ENCODE measurements at places on chromosomes 3 and 15.

- no peak for DNase-seq
These were observed 18.1 kb downstream of the PLA2G4B start for GRCh38 chr15:41856716-41857115.

DNA sequence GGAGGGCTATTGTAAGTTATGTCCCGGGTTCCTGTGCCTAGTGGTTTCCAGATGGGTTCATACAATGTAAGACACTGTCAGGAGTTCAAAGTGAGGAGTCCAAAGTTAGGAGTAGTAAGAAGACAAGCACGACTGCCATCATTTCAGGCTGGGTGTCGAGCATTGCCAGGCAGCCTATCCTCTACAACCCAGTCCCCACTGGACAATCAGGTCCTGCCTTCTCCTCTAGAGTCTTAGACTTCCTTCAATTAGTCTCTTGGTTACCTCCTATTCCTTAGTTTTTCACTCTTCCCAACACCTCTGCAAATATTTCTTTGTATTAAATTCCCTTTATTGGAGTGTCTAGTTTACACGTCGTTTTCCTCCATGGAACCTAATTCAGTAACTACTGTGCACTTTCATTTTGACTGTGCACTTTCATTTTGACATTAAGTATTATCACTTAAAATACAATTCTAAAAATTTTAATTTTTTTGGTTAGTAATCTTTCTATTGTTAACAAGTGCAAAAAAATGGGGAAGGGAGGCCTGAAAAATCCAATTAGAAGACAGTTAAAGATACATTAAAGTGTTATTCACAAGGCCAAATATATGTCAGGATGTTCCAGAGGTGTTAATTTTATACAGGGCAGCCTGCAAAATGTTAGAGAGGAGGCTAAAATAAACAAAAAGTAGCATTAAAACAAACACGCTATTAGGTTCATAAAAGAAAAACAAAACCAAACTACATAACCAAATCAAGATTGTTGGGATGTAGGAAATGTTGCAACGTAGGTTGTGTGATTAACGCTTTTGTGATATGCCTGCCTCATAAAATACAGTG lies 155.3 kb downstream of the TBL1XR1 start:
- no peak for DNase-seq

- DNase-seq = no peak
These were observed 63.7 kb downstream of the DNAJB8 start for GRCh38 chr3:128402998-128403397.

DNA sequence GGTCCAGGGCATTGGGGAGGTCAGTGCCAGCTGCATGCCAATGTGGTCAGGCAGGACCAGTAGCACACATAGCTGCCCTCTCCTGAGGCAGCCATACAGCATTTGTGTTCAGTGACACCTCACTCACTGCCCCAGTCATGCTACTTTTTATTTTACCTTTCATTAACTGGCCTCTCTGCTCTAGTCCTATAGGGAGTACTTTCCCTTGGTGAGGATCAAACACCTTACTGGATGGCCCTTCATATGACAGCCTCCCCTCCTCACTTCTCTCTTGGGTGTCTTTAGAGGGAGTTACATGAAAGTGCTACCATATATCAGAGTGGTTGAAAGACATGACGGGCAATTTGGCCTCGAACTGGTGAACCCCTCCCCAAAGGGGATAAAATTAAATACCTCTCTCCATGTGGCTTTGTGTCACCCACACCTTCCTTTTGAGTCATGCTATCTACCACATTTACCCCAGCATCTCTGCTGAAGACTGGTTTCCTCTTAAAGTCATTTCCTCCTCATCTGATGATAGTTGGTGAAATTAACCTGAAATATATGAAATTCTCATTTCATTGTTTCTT lies 17.6 kb downstream of the RLBP1 start:
- no peak for DNase-seq

- DNase-seq = no peak
These were observed 634.8 kb upstream of the BCHE start for GRCh38 chr3:166472015-166472414.

DNA sequence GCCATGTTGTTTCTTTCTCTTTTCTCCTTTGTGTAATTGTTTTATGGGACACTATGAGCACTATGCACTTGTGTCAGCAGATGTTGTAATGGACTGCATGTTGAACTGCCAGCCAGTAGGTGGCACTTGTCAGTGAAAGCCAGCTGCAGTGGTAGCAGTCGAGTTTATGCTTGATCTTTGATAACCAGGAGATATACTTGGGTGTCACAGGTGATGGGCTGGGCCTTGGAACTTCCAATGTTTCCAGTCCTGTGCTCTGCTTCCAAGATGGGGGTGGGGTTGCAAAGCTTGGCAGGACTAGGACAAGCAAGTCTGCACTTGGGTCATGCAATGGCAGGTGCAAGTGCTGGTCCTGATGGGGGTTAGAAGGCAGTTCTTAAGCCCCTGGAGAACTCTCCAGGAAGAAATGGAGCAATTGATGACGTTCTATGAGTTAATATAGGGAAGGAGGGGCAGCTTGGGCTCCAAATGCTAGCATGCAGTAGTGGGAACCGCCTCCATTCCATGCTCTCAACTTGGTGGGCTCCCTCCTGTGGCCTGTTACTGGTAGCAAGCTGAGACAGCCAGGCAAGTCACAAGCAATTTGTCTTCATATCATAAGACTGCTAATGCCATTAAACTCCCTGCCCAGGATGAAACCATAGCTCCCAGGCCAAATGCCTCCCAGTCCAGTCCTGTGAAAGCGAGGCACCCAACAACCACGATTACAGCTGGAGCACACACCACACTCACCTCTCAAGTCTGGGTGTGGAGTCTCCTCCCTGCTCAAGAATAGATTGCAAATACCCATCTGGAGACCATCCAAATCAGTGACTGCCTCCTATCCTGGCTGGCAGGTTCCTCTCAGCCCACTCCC lies 287.2 kb downstream of the CGGBP1 start:
- peak; percentile 46 for DNase-seq

- no peak for DNase-seq
These were observed 63.9 kb downstream of the RBM6 start for GRCh38 chr3:50003824-50004223.

DNA sequence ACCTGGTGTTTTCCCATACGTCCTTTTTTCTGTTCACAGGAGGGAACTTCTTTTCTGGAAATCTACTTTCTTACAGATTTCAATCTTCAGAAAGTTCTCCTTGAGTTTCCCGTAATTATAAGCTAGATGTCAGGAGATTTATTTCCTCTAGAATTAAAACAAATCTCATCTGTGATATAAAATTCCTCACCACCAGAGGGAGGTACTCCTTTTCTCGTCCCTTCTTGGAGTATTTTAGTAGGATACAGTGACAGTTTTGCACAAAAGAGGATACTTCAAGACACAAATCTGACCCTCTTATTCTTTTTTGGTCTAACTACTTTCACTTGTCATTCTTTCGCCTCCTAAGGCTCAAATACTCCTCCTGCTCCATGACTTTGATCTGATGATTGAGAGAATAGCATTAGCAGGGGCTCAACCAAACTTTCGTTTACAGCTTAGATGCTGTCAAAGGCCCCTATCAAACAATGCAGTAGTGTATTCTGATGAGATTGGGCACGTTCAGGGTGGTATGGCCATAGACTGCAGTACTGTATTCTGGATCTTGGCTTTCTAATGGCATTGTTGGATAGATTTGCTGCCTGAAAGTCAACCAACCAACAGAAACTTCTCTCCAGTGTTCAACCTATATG lies 38.0 kb downstream of the TMEM41A start:
- no peak for DNase-seq
